ENCODE measurements at places on chromosomes 3 and 15. TPM values are rescaled to one million over a fixed set of nuclear protein-coding genes. Genes with fewer than 3 reads are reported as not detected.

GOLGB1 gene
- total RNA-seq, result 45.2 TPM

- DNase-seq, result no peak
These were observed 16.6 kb upstream of the GYG1 start for GRCh38 chr3:148974726-148975125.

- DNase-seq, result peak; percentile 59
These were observed 188.7 kb upstream of the EIF1B start for GRCh38 chr3:40120806-40121205.

INTS14 gene
- 28.7 TPM for total RNA-seq

GRCh38 chr15:67187351-67187854, 67.1 kb downstream of the AAGAB start:
- no peak for DNase-seq

CLDN16 gene
- 0.26 TPM for total RNA-seq
